ENCODE measurements at places on chromosomes 13 and 19. TPM values are rescaled to one million over a fixed set of nuclear protein-coding genes. Genes with fewer than 3 reads are reported as not detected.

GRCh38 chr19:7182489-7182888, 111.7 kb downstream of the INSR start:
- peaks cover 20% of the 10 kb centered on the region for H3K36me3 ChIP-seq
- H3K4me1 ChIP-seq = peaks cover 9% of the 10 kb centered on the region
- no peak overlapping the region for H3K4me3 ChIP-seq
- H3K27me3 ChIP-seq = no peaks in the 10 kb centered on the region
- H3K27ac ChIP-seq = no peak overlapping the region

GRCh38 chr19:49366110-49366509, 2.4 kb downstream of the DKKL1 start:
- H3K4me3 ChIP-seq = no peak overlapping the region
- H3K27me3 ChIP-seq = no peaks in the 10 kb centered on the region
- H3K27ac ChIP-seq = no peak overlapping the region
- H3K36me3 ChIP-seq = no peaks in the 10 kb centered on the region

DNA sequence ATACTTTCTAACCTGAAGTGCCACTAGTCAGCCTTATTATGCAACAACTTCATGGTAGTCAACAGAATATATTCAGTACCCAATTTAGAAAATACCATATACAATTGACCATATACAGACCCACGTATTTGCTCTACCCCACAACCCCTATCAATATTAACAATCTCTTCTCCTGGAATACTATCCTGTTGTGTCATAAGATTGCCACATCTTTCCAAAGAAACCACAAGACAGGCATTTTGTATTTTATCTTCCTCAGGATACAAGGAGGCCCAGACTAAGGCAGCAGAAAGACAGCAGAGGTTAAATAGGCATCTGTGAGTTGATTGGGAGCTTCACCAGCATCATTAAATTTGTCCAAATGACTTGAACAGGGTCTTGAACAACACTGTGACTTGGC, 4.5 kb downstream of the SPART start:
- peaks cover 31% of the 10 kb centered on the region for H3K4me1 ChIP-seq
- H3K27ac ChIP-seq = no peak overlapping the region
- peaks cover 11% of the 10 kb centered on the region for H3K36me3 ChIP-seq
- H3K27me3 ChIP-seq = no peaks in the 10 kb centered on the region

DNA sequence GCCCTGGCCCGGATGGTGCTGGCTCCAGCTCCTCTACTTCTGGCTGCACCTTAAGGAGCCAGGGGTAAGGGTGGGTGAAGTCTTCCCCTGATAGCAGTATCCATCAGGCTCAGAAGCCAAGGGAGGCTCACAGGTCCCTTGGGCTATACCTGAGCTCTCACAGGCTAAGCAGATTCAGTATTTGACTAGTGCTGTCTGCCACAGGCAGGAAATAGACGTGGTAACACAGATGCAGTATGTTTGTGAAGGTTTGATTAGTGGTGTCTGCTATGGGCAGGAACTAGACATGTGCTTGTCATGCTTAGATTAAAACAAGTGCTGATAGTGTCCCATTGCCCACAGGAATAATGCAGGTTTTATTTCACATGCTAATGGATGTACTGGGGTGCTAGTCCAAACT, 4.0 kb downstream of the SYT5 start:
- DNase-seq = no peak
- no peaks in the 10 kb centered on the region for H3K4me1 ChIP-seq
- H3K27me3 ChIP-seq = peaks cover 93% of the 10 kb centered on the region

DNA sequence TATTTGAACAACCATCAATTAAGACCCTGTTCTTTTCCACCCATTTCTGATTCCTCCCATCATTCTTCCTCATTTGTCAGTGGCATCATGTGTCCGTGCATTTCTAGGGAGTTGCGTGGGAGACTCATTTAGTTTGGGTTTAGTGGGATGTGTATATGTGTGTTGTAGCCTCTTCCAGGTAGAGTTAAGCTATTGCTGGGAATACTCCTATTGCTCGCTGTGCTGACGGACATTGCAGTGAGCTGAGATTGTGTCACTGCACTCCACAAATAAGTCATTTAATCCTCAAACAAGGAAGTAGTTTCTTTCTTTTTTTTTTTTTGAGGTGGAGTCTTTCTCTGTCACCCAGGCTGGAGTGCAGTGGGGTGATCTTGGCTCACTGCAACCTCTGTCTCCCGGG, 42.2 kb upstream of the RCBTB2 start:
- DNase-seq = no peak
- H3K4me1 ChIP-seq = peaks cover 7% of the 10 kb centered on the region
- no peak overlapping the region for H3K27ac ChIP-seq
- no peak overlapping the region for H3K4me3 ChIP-seq

PDS5B gene
- 32.6 TPM for total RNA-seq

RASIP1 gene
- total RNA-seq = 1.9 TPM

GRCh38 chr13:44425041-44425814, 51.6 kb downstream of the SERP2 start:
- H3K4me3 ChIP-seq = no peak overlapping the region
- H3K27ac ChIP-seq = no peak overlapping the region
- peaks cover 2% of the 10 kb centered on the region for H3K27me3 ChIP-seq
- no peak for DNase-seq
- H3K4me1 ChIP-seq = peaks cover 16% of the 10 kb centered on the region

F10 gene
- total RNA-seq = 34.4 TPM

DNA sequence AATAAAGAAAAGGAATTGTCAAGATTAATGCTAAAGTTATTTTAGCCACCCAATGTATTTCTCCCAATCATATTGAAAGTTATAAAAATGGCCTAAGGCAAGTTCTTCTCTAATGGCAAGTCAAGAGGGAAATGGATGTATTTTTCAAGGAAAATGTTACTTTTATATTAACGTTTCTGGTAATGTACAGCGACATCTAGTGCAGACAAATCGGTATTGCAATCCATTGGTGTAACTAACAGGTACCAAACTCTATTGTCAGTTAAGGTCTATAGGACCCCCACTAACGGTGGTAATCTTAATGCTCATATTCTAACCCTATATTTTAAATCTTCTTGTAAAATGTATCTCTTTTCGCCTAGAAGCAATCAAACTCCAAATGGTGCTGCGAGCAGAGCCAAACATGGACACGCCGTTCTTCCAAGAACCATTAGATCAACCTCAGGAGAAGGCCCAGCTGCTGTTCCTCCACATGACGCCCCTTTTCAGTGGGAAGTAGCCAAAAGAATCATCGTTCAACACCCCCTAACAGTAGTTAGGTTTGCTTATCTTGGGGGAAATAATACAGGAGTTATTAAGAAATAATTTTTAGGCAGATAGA, 98.5 kb upstream of the PABPC3 start:
- no peak overlapping the region for H3K27ac ChIP-seq
- H3K36me3 ChIP-seq = no peaks in the 10 kb centered on the region
- H3K27me3 ChIP-seq = peaks cover 30% of the 10 kb centered on the region

GRCh38 chr13:39224671-39225240, 186.5 kb downstream of the NHLRC3 start:
- H3K27me3 ChIP-seq = no peaks in the 10 kb centered on the region
- H3K4me3 ChIP-seq = no peak overlapping the region
- DNase-seq = no peak

- no peak overlapping the region for H3K27ac ChIP-seq
- H3K4me3 ChIP-seq = no peak overlapping the region
- no peak for DNase-seq
- H3K27me3 ChIP-seq = peaks cover 15% of the 10 kb centered on the region
Measured at GRCh38 chr19:6489278-6490061, 7.9 kb upstream of the DENND1C start.

- H3K4me1 ChIP-seq = no peaks in the 10 kb centered on the region
- no peak overlapping the region for H3K27ac ChIP-seq
- H3K4me3 ChIP-seq = no peak overlapping the region
- DNase-seq = no peak
Measured at GRCh38 chr13:77056382-77056781, 29.4 kb upstream of the FBXL3 start.

TBXA2R gene
- total RNA-seq = not detected

- H3K27ac ChIP-seq = no peak overlapping the region
- no peaks in the 10 kb centered on the region for H3K36me3 ChIP-seq
- H3K4me1 ChIP-seq = no peaks in the 10 kb centered on the region
Measured at GRCh38 chr13:106714271-106714982, 146.5 kb upstream of the ARGLU1 start.

DNA sequence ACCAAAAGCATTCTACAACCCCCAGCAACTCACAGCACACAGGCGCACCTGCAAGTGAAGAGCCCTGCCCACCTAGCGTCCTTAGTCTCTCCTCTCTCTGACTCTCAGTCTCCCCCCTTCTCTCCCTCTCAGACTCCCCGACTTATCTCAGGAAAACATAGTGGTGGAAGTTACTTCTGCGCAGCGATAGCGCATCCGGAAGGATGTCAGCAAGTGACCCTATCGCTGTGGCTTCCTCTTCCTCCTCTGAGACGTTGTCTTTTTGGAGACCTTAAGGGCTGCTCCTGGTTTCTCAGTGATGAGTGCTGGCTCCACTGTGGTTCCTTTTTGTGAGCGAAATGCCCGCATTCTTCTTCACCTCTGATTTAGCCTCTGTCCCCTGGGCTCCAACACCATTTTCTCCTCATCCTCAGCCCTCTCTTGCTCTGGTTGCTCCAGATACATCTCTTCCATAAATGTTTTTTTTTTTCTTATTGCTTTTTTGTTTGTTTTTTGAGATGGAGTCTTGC, 1.4 kb upstream of the YIF1B start:
- peaks cover 6% of the 10 kb centered on the region for H3K36me3 ChIP-seq
- peaks cover 50% of the 10 kb centered on the region for H3K27me3 ChIP-seq
- H3K4me1 ChIP-seq = peaks cover 3% of the 10 kb centered on the region

- no peak for DNase-seq
- H3K27me3 ChIP-seq = peaks cover 9% of the 10 kb centered on the region
- no peak overlapping the region for H3K4me3 ChIP-seq
- H3K36me3 ChIP-seq = no peaks in the 10 kb centered on the region
Measured at GRCh38 chr13:45441633-45442032, 23.1 kb upstream of the COG3 start.

DNA sequence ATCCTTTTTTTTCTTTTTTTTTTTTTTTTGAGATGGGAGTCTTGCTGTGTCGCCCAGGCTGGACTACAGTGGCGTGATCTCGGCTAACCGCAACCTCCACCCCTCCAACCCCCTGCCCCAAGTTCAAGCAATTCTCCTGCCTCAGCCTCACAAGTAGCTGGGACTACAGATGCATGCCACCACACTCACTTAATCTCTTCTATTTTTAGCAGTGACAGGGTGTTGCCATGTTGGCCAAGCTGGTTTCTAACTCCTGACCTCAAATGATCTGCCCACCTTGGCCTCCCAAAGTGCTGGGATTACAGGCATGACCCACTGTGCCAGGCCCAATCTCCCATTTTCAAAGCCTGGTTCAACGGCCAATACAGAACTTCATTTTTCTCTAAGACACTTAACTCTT, 9.1 kb downstream of the FOXO1 start:
- no peak for DNase-seq
- H3K27ac ChIP-seq = no peak overlapping the region
- H3K36me3 ChIP-seq = peaks cover 15% of the 10 kb centered on the region

GPI gene
- total RNA-seq = 297 TPM

DNA sequence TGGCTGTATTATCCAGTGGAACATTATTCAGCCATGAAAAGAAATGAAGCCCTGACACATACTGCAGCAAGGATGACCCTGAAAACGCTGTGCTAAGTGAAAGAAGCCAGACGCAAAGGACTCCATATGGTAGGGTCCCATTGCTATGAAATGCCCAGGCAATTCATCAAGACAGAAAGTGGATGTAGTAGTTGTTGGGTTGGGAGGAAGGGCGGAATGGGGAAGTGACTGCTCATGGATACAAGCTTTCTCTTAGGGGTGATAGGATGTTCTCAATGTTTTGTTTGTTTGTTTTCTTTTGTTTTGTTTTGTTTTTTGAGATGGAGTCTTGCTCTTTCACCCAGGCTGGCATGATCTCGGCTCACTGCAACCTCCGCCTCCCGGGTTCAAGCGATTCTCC, 11.1 kb upstream of the CEACAM16 start:
- no peak overlapping the region for H3K27ac ChIP-seq
- DNase-seq = no peak
- H3K4me3 ChIP-seq = no peak overlapping the region
- H3K4me1 ChIP-seq = peaks cover 4% of the 10 kb centered on the region

COL4A1 gene
- 20.4 TPM for total RNA-seq

DNA sequence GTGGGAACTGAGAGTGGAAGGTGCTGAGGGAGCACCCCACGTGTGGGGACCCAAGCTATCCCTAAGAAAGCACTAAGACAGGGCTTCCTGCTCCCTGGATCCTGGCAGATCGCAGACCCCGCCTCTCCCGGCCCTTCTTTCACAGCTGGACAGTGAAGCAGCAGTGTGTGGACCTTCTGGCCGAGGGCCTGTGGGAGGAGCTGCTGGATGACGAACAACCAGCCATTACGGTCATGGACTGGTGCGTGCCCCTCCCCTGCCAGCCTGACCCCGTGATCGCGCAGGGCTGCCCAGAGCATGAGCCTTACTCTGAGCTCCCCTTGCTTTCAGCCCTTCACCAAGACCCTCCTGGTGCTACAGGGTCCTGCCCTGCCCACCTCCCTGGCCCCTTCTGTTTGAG, 2.3 kb downstream of the NCCRP1 start:
- no peaks in the 10 kb centered on the region for H3K36me3 ChIP-seq
- H3K27ac ChIP-seq = no peak overlapping the region
- no peak for DNase-seq
- peaks cover 17% of the 10 kb centered on the region for H3K4me1 ChIP-seq
- no peak overlapping the region for H3K4me3 ChIP-seq

DNA sequence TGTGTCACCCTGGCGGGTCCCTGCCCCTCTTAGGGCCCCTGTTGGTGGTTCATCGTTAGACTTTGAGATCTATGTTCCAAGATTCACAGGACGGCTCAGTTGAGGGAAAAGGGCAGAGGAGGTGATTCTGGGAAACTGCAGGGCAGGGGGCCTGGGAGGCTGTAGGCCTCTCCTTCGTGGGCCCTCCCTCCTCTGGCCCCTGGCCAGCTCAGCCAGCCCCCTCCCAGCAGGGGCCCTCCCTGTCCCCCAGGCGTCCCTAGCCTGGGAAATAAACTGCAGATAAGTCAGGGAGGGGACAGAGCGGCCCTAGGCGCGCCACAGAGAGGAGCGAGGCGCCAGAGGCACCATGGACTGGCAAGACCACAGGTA, 6.5 kb downstream of the HIF3A start:
- H3K36me3 ChIP-seq = peaks cover 34% of the 10 kb centered on the region
- H3K27me3 ChIP-seq = no peaks in the 10 kb centered on the region
- no peak overlapping the region for H3K4me3 ChIP-seq
- DNase-seq = no peak

GRCh38 chr13:75505327-75505726, 23.4 kb upstream of the TBC1D4 start:
- no peak overlapping the region for H3K4me3 ChIP-seq
- H3K27me3 ChIP-seq = no peaks in the 10 kb centered on the region
- no peaks in the 10 kb centered on the region for H3K4me1 ChIP-seq
- no peak for DNase-seq
- no peak overlapping the region for H3K27ac ChIP-seq

- H3K36me3 ChIP-seq = peaks cover 10% of the 10 kb centered on the region
- no peaks in the 10 kb centered on the region for H3K27me3 ChIP-seq
- H3K4me1 ChIP-seq = peaks cover 3% of the 10 kb centered on the region
Measured at GRCh38 chr19:33089010-33089409, 8.0 kb downstream of the GPATCH1 start.

DNA sequence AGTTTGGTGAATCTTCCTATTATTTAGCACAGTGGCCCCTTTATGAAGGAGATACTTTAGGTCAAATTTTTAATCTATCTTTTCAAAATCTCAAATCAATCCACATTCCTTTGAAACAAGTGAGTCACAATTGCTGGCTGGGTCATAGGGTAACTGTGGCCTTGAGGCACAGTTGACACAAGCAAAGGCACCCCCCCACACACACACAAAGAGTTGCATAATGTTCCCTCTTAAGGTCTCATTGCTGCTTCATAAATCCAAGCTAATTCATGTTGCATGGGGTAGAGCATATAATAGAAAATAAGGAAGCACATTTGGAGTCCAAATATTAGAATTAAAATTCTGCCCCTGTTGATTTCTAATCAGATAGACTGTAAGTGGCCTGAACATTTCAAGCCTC, 171.5 kb downstream of the DLEU7 start:
- peaks cover 3% of the 10 kb centered on the region for H3K27me3 ChIP-seq
- peaks cover 19% of the 10 kb centered on the region for H3K4me1 ChIP-seq
- DNase-seq = no peak
- no peak overlapping the region for H3K27ac ChIP-seq

Data from type B pancreatic cell (in vitro differentiated cells).